IMR-90 (cell line): ENCODE measurements at places on chromosomes 6 and 20. TPM values are rescaled to one million over a fixed set of nuclear protein-coding genes. Genes with fewer than 3 reads are reported as not detected.

DNA sequence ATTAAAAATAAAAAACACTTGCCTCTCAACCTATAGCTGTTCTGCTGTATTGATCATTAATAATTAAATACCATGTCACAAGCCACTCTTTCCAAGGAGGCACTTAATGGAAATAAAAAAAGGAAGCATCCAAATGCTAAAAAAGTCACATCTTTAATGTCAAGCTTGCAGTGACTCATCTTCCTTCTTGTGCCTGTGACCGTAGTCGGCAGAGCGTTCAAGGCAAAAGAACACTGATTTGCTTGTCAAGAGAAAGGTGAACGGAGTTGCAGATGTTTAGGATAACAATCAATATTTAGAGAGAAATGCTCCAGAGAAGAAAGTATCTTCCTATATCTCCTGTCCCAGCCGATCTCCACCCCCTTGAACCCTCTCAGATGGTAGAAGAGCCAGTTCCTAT lies 341.0 kb upstream of the OPRM1 start:
- no peak overlapping the region for H3K4me3 ChIP-seq
- no peaks in the 10 kb centered on the region for H3K27me3 ChIP-seq
- H3K27ac ChIP-seq: no peak overlapping the region
- H3K4me1 ChIP-seq: no peaks in the 10 kb centered on the region
- no peaks in the 10 kb centered on the region for H3K36me3 ChIP-seq

- no peak overlapping the region for H3K27ac ChIP-seq
- H3K4me3 ChIP-seq: no peak overlapping the region
- H3K4me1 ChIP-seq: peaks cover 13% of the 10 kb centered on the region
- no peaks in the 10 kb centered on the region for H3K36me3 ChIP-seq
- H3K27me3 ChIP-seq: no peaks in the 10 kb centered on the region
These were observed 48.0 kb upstream of the PTPN1 start for GRCh38 chr20:50462093-50462690.

DNA sequence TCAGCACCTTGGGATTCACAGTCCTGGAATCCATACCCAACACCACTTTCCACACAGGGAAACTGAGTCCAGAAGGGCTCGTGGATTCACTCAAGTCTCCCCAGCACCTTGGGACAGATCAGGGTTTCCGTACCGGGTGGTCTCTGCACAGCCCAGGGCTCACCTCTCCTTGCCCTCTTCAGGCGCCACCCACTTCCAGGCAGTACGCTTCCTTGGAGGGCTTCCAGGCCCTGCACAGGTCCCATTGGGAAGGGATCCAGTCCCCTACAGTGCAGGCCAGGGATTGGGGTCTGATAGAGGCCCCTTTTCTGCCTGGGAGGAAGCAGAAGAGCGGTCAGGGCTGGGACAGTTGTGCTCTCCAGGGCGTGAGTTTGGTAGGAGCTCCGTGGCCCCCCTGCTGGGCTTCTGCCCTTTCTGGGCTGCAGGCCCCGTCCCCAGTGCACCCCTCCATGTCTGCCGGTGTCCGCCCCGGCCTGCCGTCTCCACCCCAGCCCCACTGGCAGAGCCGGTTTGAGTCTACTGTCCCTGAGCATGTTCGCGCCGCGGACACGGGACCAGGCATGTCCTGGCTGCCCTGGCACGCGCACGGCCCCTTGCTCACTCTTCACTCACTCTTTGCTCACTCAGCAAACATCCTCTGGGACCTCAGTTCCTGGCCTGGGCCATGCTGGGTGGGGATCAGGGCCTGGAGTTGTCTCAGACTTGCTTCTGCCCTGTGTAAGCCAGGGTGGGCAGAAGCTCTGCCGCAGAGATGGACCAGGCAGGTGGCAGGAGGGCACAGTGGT lies 12.6 kb downstream of the SRC start:
- no peak overlapping the region for H3K4me3 ChIP-seq
- no peaks in the 10 kb centered on the region for H3K27me3 ChIP-seq
- H3K27ac ChIP-seq: no peak overlapping the region
- H3K36me3 ChIP-seq: peaks cover 7% of the 10 kb centered on the region
- peaks cover 5% of the 10 kb centered on the region for H3K4me1 ChIP-seq

SRMS gene
- not detected in 2 replicates for total RNA-seq

DNA sequence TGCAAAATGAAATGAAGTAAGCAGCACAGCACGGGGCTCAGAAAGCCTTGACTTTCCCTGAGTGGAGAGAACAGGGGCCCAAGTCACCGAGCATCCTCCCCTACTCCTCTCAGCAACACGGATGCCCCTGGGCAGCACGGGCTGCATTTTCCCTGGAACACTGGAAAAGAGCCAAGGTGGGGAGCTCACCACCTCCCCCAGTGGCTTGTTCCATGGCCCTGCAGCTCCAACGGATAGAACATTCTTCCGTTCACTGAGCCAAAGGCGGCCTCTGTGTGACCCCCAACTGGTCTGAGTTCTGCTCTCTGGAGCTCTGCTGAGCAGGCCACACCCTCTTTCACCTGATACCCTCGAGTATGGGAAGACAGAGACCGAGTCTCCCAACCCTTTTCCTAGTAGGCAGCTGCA lies 20.8 kb upstream of the EMILIN3 start:
- no peaks in the 10 kb centered on the region for H3K36me3 ChIP-seq
- H3K4me1 ChIP-seq: no peaks in the 10 kb centered on the region
- no peak for DNase-seq
- no peak overlapping the region for H3K4me3 ChIP-seq

CFAP61 gene
- under 0.01 TPM in 1 of 2 replicates, not detected in the other for total RNA-seq

GRCh38 chr20:48414786-48415185 lies 413.0 kb downstream of the PREX1 start:
- H3K27me3 ChIP-seq: no peaks in the 10 kb centered on the region; the same call in 1 of the 2 replicates
- H3K36me3 ChIP-seq: no peaks in the 10 kb centered on the region
- no peak overlapping the region for H3K27ac ChIP-seq
- no peak overlapping the region for H3K4me3 ChIP-seq

GRCh38 chr6:110178626-110179405 lies 654 bp downstream of the WASF1 start:
- peak overlapping the region; percentile 72 for H3K4me3 ChIP-seq
- no peaks in the 10 kb centered on the region for H3K27me3 ChIP-seq
- no peaks in the 10 kb centered on the region for H3K36me3 ChIP-seq
- peak; percentile 53 for DNase-seq
- H3K4me1 ChIP-seq: 0 out of 2 replicates have a peak, but pooled peaks cover 5% of the 10 kb centered on the region

- H3K4me1 ChIP-seq: peaks cover 48% of the 10 kb centered on the region
- H3K27ac ChIP-seq: peak overlapping the region; percentile 85
- H3K4me3 ChIP-seq: peak overlapping the region; percentile 29; the same call in 1 of the 2 replicates
- H3K36me3 ChIP-seq: peaks cover 11% of the 10 kb centered on the region; the same call in 1 of the 2 replicates
These were observed 111.0 kb downstream of the NOL4L start for GRCh38 chr20:32474009-32474716.

- peaks cover 16% of the 10 kb centered on the region for H3K4me1 ChIP-seq
- H3K4me3 ChIP-seq: no peak overlapping the region
- DNase-seq: peak; percentile 70
- no peaks in the 10 kb centered on the region for H3K27me3 ChIP-seq
- no peaks in the 10 kb centered on the region for H3K36me3 ChIP-seq
- H3K27ac ChIP-seq: no peak overlapping the region
These were observed 137.0 kb upstream of the STMND1 start for GRCh38 chr6:16964553-16965499.

DNA sequence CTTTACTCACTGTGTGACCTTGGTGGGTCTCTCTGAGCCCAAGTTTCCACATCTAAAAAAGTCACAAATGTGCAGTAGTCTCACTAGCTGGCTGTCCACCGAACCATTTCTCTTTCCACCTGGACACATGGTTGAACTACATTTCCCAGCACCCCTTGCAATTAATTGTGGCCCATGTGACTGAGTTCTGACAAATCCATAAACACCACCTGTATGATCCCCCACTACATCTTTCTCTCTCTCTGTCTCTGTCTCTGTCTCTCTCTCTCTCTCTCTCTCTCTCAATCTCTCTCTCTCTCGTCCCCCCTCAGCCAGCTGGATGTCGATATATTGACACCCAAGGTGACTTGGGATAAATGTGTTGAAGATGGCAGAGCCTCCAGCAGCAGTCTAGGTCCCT lies 42.8 kb downstream of the SNHG17 start:
- no peak for DNase-seq
- H3K36me3 ChIP-seq: no peaks in the 10 kb centered on the region
- no peak overlapping the region for H3K27ac ChIP-seq
- peaks cover 26% of the 10 kb centered on the region for H3K27me3 ChIP-seq

DNA sequence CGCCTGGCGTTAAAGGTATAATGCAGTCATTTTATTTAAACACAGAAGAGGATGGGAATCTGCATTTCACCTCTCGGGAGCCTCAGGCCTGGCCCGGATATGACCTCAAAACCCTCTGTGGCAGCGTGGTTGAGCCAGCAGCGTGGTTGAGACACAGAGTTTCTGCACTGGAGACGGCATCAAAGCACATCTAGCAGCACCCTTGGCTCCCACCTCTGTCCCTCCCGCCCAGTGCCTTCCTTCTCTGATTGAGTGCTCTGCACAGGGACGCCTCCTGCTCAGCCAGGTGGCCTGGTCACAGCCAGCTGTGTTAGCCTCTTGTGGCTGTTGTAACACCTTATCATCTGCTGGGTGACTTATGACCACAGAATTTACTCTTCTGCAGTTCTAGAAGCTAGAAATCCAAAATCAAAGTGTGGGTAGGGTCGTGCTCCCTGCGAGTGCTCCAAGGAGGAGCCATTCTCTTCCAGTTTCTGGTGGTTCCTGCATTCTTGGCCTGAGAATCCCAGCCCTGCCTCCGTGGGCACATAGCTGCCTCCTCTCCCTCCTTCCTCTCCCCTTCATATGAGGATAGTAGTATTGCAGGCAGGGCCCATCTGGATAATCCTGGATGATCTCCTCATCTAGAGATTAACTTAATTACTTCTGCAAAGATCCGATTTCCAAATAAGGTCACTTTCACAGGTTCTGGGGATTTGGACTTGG lies 156.7 kb downstream of the SYCP2 start:
- no peak overlapping the region for H3K4me3 ChIP-seq
- no peaks in the 10 kb centered on the region for H3K4me1 ChIP-seq
- no peaks in the 10 kb centered on the region for H3K36me3 ChIP-seq
- H3K27me3 ChIP-seq: no peaks in the 10 kb centered on the region
- no peak overlapping the region for H3K27ac ChIP-seq
- DNase-seq: no peak

DNA sequence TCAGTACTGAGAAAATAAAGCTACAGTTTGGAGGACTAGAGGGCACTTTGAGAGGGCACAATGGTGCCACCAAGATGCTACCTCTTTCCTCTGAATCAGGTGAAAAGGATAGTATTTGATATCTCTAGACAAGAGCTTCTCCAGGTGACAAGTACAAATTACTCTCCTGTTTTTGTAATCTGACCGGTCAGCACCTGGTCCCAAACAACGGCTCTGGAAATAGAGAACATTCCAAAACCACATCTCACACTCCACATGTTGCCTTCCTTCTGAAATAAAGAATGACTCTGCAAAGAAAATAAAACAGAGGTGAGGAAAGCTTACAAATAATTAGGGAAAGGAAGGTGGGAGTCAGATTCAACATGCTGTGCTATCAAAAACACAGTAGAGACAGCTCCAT lies 51.3 kb upstream of the CITED2 start:
- no peaks in the 10 kb centered on the region for H3K27me3 ChIP-seq
- no peaks in the 10 kb centered on the region for H3K36me3 ChIP-seq
- no peak for DNase-seq
- no peaks in the 10 kb centered on the region for H3K4me1 ChIP-seq

CASS4 gene
- 25.8 and 26.1 TPM in 2 replicates for total RNA-seq

DNA sequence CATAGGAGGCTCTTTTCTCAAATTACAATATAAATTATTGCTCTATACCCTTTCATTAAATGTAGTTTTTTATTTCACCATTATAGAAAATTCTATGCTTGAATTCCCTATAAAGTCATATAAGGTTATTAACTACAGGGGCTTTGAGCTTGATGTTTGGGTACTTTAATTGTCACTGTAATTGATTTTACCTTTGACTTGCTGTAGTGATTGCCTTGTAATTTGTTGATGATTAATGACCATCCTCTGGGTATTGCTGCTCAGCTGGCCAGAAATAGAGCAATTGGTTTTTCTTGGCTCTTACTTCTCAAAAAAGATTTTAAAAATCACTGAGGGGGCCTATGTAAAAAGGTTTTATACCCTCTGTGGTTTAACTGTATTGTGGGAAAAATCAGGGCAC lies 1186.0 kb downstream of the KHDRBS2 start:
- no peak overlapping the region for H3K27ac ChIP-seq
- H3K4me3 ChIP-seq: no peak overlapping the region
- no peaks in the 10 kb centered on the region for H3K4me1 ChIP-seq
- no peaks in the 10 kb centered on the region for H3K27me3 ChIP-seq
- no peaks in the 10 kb centered on the region for H3K36me3 ChIP-seq
- no peak for DNase-seq

C6orf163 gene
- total RNA-seq: 0.90 and 1.7 TPM in 2 replicates
